ENCODE measurements at places on chromosomes 1 and 21. TPM values are rescaled to one million over a fixed set of nuclear protein-coding genes. Genes with fewer than 3 reads are reported as not detected.

DNA sequence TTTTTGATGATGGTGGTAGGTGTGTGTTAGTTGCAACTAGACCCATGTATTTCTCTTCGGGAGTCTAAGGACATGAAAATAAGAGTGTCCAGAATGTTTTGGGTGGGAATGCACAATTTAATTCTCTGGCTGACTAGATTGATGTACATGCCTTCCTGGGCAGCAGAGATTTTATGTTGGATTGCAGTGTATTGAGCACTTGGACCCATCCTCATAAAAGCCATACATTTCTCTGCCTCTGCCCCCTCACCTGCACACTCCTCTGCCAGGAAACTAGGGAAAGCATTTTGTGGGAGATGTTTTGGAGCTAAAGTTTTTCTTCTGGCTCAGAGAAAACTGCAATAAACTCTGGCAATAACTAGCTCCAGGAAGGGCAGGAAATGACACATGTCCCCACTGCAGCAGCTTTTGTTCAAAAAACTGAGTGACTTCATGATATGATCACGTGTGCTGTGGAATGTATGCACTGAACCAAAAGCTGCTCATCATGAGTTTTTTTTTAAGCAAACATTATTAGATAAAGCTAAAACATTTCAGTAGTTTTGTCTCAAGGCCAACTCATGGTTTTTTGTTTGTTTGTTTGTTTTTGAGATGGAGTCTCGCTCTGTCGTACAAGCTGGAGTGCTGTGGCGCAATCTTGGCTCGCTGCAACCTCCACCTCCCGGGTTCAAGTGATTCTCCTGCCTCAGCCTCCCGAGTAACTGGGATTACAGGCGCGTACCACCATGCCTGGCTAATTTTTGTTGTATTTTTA lies 17.6 kb downstream of the RIT1 start:
- peak; percentile 54 for DNase-seq
- no peaks in the 10 kb centered on the region for H3K27me3 ChIP-seq
- peak overlapping the region; percentile 71 for H3K27ac ChIP-seq
- no peak overlapping the region for H3K4me3 ChIP-seq
- peaks cover 15% of the 10 kb centered on the region for H3K4me1 ChIP-seq

DNA sequence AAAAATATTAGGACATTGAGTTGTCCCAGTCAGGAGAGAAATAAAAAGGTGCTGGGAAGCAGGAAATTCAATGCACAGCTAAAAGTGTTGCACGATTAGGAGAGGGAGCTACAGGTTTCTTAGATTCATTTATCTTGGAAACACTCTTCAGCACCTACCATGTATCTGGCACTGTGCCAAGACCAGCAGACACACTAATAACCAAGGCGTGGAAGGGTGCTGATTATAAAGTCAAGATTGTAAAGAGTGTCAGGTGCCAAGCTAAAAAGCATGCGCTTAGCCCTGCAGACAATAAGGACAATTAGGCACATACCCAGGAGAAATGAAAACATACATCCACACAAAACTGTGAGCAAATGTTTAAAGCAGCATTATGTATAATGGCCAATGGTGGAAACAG lies 129.9 kb downstream of the DSCAM start:
- H3K27me3 ChIP-seq: no peaks in the 10 kb centered on the region
- H3K4me1 ChIP-seq: no peaks in the 10 kb centered on the region
- DNase-seq: no peak
- H3K4me3 ChIP-seq: no peak overlapping the region

- H3K4me3 ChIP-seq: no peak overlapping the region
- no peaks in the 10 kb centered on the region for H3K36me3 ChIP-seq
- H3K27ac ChIP-seq: no peak overlapping the region
- no peaks in the 10 kb centered on the region for H3K4me1 ChIP-seq
- no peak for DNase-seq
Observed at GRCh38 chr1:153396461-153396860, 5.6 kb upstream of the S100A8 start.

GRCh38 chr1:186643614-186644013 lies 36.6 kb downstream of the PTGS2 start:
- no peaks in the 10 kb centered on the region for H3K27me3 ChIP-seq
- no peaks in the 10 kb centered on the region for H3K4me1 ChIP-seq

DNA sequence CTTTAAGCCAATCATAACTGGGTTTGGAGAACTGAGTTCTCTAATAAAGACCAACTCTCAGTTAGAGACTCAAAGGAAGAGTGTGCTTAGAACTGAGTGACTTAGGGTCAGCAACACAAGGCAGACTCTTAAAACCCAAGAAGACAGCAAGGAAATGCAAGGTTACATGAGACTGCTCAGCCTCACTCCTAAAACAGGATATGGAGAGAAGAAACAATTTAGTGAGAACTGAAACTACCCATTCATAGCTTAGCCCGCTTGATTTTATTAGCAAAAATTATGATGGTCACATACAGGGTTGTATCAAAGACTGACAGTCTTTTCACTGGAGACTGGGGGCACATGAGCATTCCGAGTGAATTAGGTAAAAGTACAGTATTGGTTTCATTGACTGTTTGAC lies 78.9 kb upstream of the DMRTA2 start:
- no peaks in the 10 kb centered on the region for H3K4me1 ChIP-seq
- H3K4me3 ChIP-seq: no peak overlapping the region
- DNase-seq: no peak
- H3K36me3 ChIP-seq: peaks cover 69% of the 10 kb centered on the region
- no peak overlapping the region for H3K27ac ChIP-seq

MYOC gene
- not detected for total RNA-seq

LGALS8 gene
- total RNA-seq: 78.6 TPM

CYP4A11 gene
- not detected for total RNA-seq
